GM23338 (cell line): ENCODE measurements at places on chromosomes 2 and 18. TPM values are rescaled to one million over a fixed set of nuclear protein-coding genes. Genes with fewer than 3 reads are reported as not detected.
A peak's percentile ranks its signal among the peaks of the same experiment; 100 is the strongest.

GRCh38 chr18:51051105-51051712, 21.2 kb downstream of the SMAD4 start:
- DNase-seq, result peak; percentile 90

DNA sequence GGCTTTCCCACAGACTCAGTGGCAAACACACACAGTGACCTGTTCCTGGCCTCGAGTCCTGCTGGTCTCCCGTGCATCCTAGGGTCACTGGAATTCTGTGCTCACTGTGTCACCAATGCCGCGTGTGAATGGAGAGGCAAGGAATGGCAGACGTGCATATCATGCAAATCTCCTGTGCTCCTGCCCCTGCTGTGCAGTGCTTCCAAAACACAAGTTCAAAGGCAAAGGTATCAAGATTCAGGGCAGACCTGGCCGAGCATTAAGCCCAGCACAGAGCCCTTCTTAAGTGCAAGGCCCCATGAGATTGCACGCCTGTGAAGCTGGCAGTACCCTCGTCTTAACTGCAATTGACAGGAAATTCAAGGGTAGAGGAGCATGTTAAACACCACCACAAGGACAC, 129.1 kb downstream of the NDUFA10 start:
- DNase-seq, result peak; percentile 58

- no peak for DNase-seq
Measured at GRCh38 chr18:2805970-2806943, 40.5 kb upstream of the EMILIN2 start.

DNA sequence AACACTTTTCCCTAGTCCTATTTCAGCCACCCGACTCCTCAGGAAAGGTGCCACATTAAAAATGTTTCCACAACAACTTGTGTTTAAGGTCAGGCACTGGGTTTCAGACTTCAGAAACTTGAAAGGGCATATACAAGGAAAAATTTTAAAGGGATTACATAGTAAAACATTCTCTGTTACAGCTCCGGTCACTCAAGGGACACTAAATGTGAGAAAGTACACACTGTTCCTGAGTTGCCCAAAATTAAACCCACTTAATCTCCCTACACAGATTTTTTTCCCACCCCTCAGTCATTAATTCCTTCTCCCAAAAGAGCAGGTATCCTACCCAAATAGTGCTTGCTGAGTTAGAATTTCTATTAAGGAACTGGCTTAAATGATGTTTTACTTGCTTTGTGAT, 14.2 kb downstream of the STK39 start:
- no peak for DNase-seq

GRCh38 chr18:55354795-55355194, 233.2 kb downstream of the TCF4 start:
- no peak for DNase-seq

GRCh38 chr2:82819951-82820350, 1639.1 kb downstream of the SUCLG1 start:
- DNase-seq, result no peak

DNA sequence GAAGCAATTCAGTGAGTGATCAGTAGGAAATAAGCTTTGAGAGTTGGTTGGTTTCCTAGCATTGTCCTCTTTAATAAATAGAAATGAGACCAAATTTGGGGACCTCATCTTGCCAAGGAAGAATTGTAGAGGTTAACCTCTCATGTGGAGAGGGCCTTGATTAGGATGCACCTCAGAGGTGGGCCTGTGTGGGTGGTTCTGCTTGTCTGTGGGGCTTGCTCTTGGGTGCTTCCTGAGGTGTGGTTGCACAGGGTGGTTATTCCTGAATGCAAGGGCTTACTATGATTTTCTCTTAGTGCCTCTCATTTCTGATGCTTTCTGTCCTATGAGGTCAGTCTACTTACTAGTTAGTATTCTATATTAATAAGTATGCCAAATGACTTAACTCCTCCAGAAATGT, 89.6 kb upstream of the MGAT5 start:
- no peak for DNase-seq

DNA sequence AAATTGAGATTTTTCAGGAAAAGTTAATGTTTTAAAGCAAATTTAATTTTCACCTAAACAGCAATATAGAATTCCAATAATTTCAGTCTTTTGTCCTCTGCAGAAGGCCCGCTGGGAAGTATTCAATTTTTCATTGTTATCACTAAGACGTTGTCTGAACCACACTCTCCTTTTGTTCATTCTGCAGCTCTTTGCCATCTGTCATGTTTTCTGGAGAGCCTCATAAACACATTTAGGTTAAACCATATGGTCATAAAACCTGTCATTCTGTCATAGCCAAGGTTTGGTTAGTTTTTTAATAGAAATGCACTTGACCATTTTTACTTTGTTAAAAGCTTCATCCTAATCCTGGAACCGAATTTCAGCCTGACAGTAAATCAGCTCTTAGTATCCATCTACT, 54.0 kb upstream of the PGAP1 start:
- no peak for DNase-seq

GRCh38 chr2:101623031-101623521, 74.4 kb upstream of the MAP4K4 start:
- no peak for DNase-seq

GRCh38 chr2:73293534-73294171, at the start of gene EGR4:
Gene EGR4 (minus strand): TSS chr2:73293548. CDS start chr2:73293317, 231 bp downstream.
- DNase-seq, result peak; percentile 95

The EPB41L5 gene
- 35.4 and 35.5 TPM in 2 replicates for total RNA-seq

The AFF3 gene
- total RNA-seq, result 1.4 and 5.9 TPM in 2 replicates

- DNase-seq, result peak; percentile 85
Measured at GRCh38 chr2:238513346-238513745, 86.6 kb downstream of the ASB1 start.

DNA sequence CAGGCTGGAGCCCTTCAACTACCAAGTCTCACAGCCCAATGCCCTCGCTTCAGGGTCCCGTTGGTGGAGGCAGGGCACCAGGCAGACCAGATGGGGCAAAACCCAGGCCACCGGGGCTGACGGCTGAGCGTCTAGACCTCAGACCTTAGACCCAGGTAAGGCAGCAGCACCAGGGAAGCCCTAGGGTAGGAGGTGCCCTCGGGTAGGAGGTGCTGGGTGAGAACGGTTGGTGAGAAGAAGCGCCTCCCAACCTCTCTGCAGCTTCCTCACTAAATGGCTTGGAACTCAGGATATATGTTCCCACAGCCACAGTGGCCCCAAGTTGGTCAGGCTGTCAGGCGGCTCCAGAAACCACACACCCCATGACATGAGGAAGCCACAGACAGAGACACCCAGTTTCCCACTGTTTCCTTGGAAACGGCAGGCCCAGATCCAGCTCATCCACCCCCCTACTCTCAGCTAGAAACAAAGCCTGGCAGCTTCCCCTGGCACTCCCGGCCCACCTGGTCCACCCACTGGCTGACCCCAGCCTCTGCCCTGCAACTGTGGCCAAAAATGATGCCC, 13.1 kb upstream of the MLPH start:
- DNase-seq, result no peak

GRCh38 chr2:44335806-44336538, 25.3 kb downstream of the PREPL start:
- no peak for DNase-seq

The C2orf80 gene
- 3.1 TPM in 1 of 2 replicates, not detected in the other for total RNA-seq

GRCh38 chr2:216426938-216427337, 14.7 kb downstream of the SMARCAL1 start:
- no peak for DNase-seq

DNA sequence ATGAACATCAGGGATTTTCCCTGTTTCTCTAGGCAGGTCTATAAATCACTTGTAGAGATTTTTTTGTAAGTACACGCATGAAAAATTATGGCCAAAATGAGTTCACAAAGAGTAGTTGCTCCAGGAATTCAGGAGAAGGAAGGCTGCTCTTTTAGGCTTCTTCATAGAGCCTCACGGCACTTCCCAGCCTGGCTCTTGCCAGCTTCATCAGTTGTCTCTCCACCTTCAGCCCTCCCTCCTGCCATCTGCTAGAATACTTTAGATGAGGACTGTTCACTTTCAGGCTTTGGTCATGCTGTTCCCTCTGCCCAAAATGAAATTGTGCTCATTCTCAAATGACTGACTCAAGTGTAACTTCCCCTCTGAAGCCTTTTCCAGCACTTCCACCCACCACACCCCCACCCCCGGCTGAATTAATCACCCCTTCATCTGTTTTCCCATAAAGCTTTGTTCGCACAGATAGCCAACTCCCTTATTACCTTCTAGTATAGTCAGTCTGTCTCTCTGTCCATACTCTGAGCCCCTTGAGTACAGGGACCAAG, 1.8 kb upstream of the ABCA12 start:
- DNase-seq, result no peak

The SERPINB2 gene
- not detected in 2 replicates for total RNA-seq

The VWC2L gene
- not detected in 2 replicates for total RNA-seq

GRCh38 chr2:11417946-11418585, 47.9 kb downstream of the E2F6 start:
- peak; percentile 68 for DNase-seq

The DCAF17 gene
- total RNA-seq, result 34.3 and 37.3 TPM in 2 replicates

DNA sequence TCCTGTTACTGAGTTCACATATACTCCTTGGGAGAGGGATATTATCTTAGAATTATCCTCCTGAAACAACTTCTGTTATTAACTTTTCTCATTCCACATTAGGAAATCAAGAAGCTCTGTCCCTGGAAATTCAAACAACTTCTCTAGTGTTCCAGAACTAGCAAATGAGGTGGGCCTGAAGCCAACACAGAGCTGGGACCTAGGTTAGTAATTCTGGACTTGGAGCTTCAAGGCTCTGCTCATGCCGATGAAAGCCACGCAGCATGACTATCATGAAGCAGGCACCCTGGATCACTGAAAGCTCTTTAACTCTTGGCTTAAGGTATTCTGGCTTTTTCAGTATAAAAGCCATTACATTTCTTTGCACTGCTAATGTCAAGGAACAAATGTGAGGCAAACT, 242.7 kb downstream of the TGIF1 start:
- no peak for DNase-seq

DNA sequence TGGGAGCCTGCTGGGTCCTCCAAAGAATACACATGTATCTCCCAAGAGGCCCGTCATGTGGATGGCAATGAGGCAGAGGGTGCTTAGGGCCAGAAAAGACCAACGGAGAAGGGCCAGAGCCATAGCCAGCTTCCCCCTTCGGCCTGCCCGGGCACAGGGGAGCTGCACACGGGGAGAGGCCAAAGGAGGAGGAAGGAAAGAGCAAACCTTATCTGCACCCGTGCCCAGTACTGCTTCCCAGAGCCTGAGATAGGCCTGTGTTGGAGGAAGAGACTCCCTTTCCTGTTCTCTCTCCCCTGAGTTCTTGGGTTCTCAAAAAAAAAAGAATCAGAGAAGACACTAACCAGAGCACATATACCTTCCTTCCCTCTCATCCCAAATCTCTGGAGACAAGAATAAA, 250.3 kb downstream of the ANAPC1 start:
- DNase-seq, result no peak

DNA sequence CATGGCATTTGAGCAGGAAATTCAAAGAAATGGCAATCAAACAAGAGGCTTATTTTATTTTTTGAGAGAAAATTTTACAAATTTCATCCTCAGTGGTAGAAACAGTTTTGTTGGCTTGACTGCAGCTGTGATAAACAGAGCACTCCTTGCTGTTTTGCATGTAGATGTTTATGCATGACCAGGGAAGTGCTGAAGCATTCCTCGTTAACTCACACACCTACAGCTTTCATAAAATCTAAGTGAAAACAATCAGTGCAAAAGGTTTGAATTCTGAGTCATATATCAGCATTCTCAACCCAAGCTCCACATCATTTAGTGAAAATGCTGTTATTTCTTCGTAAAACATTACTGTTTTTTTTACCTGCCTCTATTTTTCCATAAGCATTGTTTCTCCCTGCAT, 146.6 kb upstream of the CCDC68 start:
- DNase-seq, result no peak

The RAB27B gene
- total RNA-seq, result 0.31 and 0.56 TPM in 2 replicates

DNA sequence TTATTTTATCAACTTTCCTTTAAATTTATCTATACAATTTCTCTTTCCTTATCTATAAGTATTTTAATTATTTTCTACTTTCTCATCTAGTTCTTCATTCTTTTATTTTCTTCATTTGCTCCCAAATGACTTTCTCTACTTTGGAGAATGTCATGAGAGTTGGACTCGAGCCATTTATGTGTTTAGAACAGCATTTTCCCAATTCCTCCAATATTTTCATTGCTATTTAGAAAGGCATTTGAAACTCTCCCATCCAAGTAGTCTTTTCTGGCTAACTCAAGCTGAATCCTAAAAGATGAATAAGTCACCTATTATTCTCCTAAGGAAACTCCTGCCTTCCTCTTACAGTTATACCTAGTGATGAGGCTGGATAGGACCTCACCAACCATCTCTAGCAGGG, 15.8 kb upstream of the FEZ2 start:
- DNase-seq, result no peak
